ENCODE measurements at places on chromosomes 11 and 22. TPM values are rescaled to one million over a fixed set of nuclear protein-coding genes. Genes with fewer than 3 reads are reported as not detected.

Gene CSNK2A3
- total RNA-seq, result 0.27 TPM

DNA sequence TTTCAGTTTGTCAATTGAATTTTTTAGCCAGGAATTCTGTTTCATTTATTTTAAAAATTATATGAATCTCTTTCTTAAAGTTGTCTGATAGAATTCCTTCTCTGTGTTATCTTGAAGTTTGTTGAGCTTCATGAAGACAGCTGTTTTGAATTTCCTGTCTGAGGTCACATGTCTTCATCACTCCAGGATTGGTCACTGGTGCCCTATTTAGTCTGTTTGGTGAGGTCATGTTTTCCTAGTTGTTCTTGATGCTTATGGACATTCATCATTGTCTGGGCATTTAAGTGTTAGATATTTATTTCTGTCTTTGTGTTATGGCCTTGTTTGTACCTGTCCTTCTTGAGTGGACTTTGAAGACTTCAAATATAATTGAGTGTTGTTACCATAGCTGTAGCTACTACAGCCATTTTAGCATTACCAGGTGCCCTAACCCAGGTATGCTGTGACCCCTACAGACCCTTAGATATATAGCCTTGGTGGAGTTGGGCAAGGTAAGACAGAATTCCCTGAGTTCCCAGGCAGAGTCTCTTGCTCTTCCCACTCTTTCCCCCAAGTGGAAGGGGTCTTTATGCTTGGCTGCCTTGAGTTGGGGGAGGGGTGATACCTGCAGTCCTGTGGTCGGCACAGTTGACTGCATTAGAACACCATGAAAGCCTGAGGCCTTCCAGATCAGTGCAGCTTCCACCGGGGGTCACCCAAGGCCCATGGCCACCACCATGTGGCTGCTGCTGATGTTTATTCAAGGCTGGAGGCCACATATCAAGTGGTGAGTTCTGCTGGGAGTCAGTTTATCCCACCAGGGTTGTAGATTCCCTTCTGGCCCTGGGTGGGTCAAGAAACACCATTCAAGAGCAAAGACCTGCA is 229.6 kb downstream of the DYNC2H1 start:
- no peak for DNase-seq

- DNase-seq, result peak; percentile 9
These were observed 1.1 kb downstream of the FCHSD2 start for GRCh38 chr11:73141031-73141308.

GRCh38 chr22:19648419-19648929 is 65.8 kb upstream of the SEPTIN5 start:
- no peak for DNase-seq

Gene LRRC51
- 0.87 TPM for total RNA-seq

- no peak for DNase-seq
These were observed 736.7 kb upstream of the ANO5 start for GRCh38 chr11:21456186-21456585.

DNA sequence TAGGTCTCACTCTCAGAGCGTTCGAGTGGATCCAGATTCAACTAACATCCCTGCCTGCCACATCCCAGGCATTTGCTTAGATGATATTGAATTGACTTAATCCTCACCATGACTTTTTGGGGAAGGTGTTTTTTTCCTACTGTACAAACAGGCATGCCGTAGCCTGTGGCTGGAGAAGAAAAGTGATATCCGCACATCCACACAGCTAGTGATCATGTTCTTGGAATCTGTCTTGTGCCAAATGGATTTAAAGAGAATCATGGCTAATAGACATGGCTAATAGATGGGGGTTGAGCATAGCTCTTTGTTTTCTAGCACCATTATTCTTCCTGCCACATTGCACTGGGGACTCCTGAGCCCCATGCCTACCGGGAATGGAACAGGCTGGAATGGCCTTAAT is 82.1 kb upstream of the THY1 start:
- DNase-seq, result no peak

Gene MYO18B
- 0.11 TPM for total RNA-seq

DNA sequence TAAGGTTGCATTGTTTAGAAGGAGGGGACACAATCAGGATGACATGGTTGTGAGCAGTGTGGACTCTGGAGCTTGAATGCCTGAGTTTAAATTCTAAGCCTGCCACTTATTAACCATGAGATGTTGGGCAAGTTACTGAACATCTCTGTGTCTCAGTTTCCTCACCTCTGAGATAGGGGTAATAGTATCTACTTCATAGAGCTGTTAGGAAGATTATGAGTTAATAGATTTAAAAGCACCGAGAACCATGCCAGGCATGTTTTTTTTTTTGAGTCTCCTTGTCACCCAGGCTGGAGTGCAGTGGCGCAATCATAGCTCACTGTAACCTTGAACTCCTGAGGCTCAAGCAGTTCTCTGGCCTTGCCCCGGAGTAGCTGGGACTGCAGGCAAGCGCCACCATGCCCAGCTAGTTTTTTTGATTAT is 33.3 kb downstream of the ST14 start:
- no peak for DNase-seq
